ENCODE measurements at places on chromosomes 12 and 14.
A peak's percentile ranks its signal among the peaks of the same experiment; 100 is the strongest.

DNA sequence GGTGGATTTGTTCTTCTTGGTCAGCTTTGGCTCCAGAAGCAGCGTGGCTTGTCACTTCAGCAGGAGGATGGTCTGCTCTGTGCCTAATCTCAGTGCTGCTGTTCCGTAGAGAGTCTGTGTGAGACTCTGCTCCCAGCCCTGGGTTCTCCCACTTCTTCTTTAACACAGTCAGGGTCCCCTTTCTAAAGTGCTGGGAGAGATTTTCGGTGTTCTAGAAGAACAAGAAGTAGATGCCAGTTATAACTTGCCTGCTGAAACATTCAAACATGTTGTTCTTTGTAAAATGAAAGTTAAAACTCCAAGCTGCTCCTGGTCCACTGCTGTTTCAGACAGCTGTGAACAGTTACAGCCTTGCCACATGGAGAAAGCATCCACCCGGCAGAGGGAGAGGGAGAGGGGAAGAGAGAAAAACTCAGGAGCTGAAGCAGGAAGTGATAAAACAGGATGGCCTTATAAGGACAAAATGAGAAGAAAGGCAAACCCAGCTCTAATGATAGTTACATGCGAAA is 55.2 kb upstream of the CERS5 start:
- DNase-seq = peak; percentile 93

DNA sequence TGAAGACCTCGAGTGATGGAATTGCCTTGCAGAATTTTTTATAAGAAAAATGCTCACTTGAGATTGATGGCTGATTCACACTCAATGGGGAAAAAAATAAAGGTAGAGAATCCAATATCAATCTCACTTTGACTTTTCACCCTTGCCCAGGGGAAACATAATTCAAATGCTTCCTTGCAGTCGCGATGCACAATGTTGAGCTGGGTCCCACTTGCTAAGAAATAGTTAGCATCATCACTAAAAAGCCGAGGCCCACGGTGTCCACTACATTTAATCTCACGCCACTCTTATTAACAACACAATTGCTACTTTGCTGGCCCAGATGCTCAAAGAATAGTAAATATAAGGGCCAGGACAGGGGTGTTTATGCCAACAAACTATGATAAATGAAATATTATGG is 223.4 kb downstream of the SPTSSA start:
- no peak for DNase-seq

DNA sequence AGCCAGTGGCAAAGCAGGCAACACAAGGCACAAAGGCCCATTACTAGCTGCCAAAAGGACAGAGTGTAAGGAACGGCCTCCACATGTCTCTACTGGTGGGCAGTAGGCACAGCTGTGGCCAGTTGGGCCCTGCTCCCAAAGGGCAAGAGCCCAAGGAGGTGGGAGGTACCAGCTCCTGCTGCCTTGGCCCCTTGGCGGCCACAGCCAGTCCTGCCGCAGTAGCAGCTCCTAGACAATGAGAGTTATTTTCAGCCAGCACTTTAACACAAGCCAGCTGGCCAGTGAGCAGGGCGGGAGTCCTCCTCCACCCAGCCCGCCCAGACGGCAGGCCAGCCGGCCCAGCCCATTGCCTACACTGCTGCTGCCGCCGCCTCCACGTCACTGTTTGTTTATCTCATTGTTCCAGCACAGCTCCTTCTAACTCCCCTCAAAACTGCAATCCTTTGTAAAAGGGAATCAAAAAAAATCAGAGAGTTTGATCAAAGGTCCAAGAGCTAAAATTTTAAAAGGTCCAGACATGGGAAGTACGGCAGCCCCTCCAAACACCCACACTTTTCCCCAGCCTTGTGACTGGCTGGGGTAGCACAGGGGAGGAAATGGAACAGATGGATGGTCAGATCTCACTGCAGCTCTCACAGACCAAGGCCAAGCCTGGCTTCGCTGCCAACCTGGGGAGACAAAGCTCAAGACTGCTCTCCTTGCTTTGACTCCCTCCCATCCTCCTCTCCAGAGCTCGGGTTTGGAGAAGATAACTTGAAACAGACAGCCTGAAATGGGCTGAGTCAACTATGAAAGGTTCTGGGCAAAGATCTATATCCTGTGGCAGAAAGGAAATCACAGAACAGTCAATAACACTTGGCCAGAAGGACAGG is 33.5 kb downstream of the FMNL3 start:
- DNase-seq = peak; percentile 93

DNA sequence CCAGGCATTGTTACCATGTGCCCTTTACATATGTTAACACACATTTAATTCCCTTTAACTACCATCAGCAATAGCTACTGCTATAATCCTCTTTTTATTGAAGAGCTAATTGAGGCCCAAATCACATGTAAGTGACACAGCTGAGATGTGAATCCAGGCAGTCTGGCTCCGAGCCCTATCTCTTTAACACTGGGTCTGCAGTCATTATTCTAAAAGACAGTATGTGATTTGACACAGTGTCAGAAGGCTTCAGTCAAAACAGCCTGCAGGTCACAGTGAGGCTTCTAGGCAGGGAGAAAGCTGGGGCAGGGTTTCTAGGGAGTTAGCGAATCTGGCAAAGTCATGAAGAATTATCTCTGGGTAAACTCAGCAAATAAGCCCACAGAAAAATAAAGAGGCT is 148.2 kb downstream of the KIF21A start:
- peak; percentile 1 for DNase-seq

GRCh38 chr12:99087278-99087677 is 442.2 kb downstream of the APAF1 start:
- DNase-seq = no peak

DNA sequence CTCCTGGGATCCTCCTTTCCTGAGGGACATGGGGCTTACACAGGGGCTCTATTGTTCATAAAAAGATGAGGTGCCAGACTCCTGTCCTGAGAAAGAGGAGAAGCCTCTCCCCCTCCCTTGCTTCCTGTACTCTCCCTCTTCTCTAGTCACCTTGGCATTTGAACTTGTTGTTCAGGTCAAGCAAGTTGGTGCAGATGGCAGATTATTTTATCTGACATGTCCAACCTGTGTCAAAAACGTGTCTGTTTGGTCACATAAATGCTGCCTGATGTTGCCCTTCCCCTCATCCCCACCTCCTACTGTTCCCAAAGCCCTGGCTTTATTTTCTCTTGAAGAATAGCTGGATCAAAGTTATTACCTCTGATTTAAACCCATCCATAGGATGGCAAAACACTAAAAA is 154.8 kb downstream of the TMX1 start:
- DNase-seq = no peak

GRCh38 chr12:106581543-106582248 is 1.1 kb upstream of the RFX4 start:
- DNase-seq = peak; percentile 92

DNA sequence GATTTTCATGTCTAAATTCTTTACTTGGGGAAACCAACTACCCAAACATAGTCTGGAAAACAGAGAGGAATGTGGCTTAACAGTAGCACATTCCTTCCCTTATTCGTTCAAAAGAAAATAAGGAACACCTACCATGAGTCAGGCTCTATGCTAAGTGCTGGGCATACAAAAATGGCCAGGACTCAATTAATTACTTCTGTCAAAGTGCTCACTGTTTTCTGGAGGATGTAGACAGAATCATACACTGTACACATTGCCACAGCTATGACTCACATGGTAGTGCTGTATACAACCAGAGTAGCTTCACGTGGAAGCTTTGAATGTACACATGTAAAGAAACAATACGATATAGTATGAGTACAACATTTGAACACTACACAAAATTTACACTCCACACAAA is 50.1 kb downstream of the SLC25A21 start:
- no peak for DNase-seq

Measured in osteoblast (primary cell).